CD4-positive, CD25-positive, alpha-beta regulatory T cell (primary cell): ENCODE measurements at places on chromosomes 5 and 9. TPM values are rescaled to one million over a fixed set of nuclear protein-coding genes. Genes with fewer than 3 reads are reported as not detected.

DNA sequence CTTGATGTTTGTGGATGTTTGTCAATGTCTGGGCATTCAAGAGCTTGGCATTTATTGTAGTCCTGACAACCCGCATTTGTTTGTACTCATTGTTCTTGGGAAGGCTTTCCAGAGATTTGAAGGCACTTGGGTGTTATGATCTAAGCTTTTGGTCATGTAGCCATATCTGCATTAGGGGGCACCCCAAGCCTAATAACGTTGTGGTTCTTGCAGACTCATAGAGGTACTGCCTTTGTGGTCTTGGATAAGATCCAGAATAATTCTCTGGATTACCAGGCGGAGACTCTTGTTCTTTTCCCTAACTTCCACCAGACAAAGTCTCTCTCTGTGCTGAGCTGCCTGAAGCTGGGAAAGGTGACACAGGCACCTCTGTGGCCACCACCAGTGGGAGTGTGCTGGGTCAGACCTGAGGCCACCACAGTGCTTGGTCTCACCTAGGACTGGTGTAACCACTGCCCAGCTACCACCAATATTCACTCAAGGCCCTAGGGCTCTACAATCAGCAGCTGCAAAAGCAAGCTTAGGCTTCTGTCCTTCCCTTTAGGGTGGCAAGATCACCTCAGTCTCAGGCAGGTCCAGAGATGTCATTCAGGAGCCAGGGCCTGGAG, 144.4 kb upstream of the TAS2R1 start:
- H3K36me3 ChIP-seq: no peaks in the 10 kb centered on the region
- no peaks in the 10 kb centered on the region for H3K4me1 ChIP-seq
- H3K27me3 ChIP-seq: no peaks in the 10 kb centered on the region
- DNase-seq: no peak

- H3K27me3 ChIP-seq: no peaks in the 10 kb centered on the region
These were observed 13.8 kb downstream of the TXNDC8 start for GRCh38 chr9:110323818-110324217.

- no peaks in the 10 kb centered on the region for H3K36me3 ChIP-seq
- H3K27me3 ChIP-seq: no peaks in the 10 kb centered on the region
- no peak overlapping the region for H3K27ac ChIP-seq
- H3K4me1 ChIP-seq: no peaks in the 10 kb centered on the region
These were observed 35.2 kb upstream of the CAST start for GRCh38 chr5:96626956-96627355.

DNA sequence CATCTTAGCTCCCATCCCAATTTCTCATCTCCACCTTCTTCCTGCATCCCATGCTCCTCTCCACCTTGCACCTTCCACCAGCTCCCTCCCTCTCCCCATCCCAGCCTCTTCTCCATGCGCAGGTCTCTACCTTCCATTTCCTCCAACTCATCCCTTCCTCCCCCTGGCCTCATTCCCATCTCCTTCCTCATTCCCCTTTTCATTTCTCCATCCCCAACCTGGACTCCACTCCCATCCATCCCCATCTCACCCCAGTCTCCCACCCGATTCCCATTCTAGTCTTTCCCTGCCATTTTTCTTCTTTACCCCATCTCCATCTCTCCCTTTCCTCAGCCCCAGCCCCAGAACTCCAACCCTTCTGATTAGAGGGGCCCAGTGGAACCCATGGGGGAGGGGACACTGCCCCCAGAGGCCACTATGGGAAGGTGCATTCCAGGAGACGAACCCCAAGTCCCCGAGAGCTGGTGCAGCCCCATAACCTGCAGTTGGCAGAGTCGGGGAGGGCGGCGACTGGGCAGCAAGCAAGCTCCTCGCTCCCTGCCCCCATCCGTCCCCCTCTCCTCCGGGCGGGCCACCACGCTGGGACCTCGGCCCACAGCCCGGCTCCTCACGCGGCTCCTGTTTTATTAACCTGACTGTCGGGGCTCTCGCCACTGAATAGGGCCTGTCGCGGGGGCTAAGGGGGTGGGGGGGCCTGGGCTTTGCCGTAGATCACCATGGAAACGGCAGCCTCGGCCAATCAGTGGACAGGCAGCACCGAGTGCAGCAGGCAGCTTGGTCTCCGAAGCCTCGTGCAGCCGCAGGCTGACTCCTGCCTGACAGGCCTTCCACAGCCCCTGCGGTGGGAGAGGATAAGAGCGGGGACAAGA, 66.7 kb downstream of the PCDH1 start:
- DNase-seq: peak; percentile 22
- H3K36me3 ChIP-seq: no peaks in the 10 kb centered on the region
- peaks cover 13% of the 10 kb centered on the region for H3K27me3 ChIP-seq
- peaks cover 4% of the 10 kb centered on the region for H3K4me1 ChIP-seq
- no peak overlapping the region for H3K27ac ChIP-seq

- no peak overlapping the region for H3K4me3 ChIP-seq
- H3K27me3 ChIP-seq: no peaks in the 10 kb centered on the region
- H3K36me3 ChIP-seq: no peaks in the 10 kb centered on the region
- DNase-seq: no peak
- H3K4me1 ChIP-seq: no peaks in the 10 kb centered on the region
These were observed 163.2 kb downstream of the HCN1 start for GRCh38 chr5:45532826-45533624.

DNA sequence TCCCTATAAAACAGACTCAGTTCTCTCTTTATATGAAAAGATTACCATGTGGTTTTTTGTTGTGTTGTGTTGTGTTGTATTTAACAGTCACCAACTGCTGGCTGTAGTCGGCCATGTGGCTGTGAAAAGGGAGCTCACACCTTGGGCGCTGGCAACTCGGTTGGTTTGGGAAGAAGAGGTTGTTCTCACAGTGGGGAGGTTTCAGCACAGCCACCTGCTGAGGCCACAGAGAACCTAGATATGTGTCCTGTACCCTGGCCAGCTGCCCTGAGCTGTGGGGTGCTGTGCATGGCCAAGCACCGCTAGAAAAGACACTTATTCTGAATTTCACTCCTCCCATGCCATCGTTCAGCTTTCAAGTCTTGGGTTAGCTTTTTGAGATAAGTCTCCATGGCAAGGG, 58.8 kb downstream of the SYK start:
- H3K4me3 ChIP-seq: no peak overlapping the region

DNA sequence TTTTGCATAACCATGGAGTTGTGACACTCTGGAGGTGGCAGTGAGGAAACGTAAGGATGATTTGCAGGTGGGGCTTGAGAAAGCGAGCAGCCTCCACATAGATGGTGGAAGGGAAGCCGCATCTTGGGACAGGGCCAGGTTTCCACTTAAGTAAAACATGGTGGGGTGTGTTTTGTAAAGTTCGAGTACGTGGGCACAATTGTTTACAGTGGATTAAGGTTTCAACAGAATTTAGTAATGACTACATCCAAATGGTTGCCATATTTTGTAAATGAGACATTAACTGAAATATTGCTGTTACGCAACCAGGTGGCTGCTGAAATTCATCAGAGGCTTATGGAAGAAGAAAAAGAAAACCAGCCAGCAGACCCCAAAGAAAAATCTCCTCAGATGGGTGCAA, 85.4 kb upstream of the IL7R start:
- peaks cover 3% of the 10 kb centered on the region for H3K27me3 ChIP-seq
- H3K27ac ChIP-seq: no peak overlapping the region
- no peak overlapping the region for H3K4me3 ChIP-seq
- DNase-seq: no peak

DNA sequence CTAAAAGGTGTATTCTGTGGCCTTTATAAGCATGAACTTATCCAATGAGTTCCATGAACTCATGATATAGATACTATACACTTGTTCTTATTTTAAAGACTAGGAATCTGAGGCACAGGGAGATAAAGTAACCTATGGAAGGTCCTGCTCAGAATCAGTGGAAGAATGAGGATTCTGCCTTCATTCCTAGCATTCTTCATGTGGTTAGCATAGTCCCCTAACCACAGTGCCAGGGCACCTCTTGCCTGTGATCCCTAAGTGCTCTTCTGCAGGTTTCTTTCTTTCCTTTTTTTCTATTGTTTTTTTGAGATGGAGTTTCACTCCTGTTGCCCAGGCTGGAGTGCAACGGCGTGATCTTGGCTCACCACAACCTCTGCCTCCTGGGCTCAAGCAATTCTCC, 174.1 kb downstream of the C9orf152 start:
- no peaks in the 10 kb centered on the region for H3K27me3 ChIP-seq
- H3K4me1 ChIP-seq: peaks cover 18% of the 10 kb centered on the region
- H3K27ac ChIP-seq: no peak overlapping the region
- no peaks in the 10 kb centered on the region for H3K36me3 ChIP-seq

DNA sequence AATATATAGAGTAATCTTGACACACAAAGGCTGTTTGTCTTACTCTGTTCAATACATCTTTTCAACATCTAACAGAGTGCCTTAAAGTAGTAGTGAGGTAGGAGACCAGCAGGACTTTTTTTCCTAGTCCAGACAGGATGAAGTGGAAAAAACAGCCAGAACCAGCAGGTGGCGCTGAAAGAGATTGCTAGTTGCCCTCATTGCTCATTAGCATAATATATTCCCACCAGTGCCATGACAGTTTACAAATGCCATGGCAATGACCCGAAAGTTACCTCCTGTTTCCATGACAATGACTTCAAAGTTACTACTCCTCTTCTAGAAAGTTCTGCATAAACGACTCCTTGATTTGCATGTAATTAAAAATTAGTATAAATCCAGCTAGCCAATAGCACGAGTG, 387.4 kb downstream of the ACTL7B start:
- no peaks in the 10 kb centered on the region for H3K4me1 ChIP-seq
- H3K27ac ChIP-seq: no peak overlapping the region
- no peaks in the 10 kb centered on the region for H3K36me3 ChIP-seq
- no peaks in the 10 kb centered on the region for H3K27me3 ChIP-seq
- H3K4me3 ChIP-seq: no peak overlapping the region

GRCh38 chr5:24161559-24161958, 483.2 kb downstream of the CDH10 start:
- no peak overlapping the region for H3K4me3 ChIP-seq
- H3K27me3 ChIP-seq: no peaks in the 10 kb centered on the region
- H3K4me1 ChIP-seq: no peaks in the 10 kb centered on the region
- no peak for DNase-seq
- no peaks in the 10 kb centered on the region for H3K36me3 ChIP-seq

- no peak overlapping the region for H3K4me3 ChIP-seq
- DNase-seq: no peak
- no peaks in the 10 kb centered on the region for H3K4me1 ChIP-seq
- no peak overlapping the region for H3K27ac ChIP-seq
These were observed 151.0 kb upstream of the SLC24A2 start for GRCh38 chr9:19939734-19940278.

- no peak for DNase-seq
- H3K27me3 ChIP-seq: no peaks in the 10 kb centered on the region
- no peaks in the 10 kb centered on the region for H3K4me1 ChIP-seq
- H3K36me3 ChIP-seq: no peaks in the 10 kb centered on the region
These were observed 397.8 kb downstream of the MED10 start for GRCh38 chr5:5980538-5980895.

DNA sequence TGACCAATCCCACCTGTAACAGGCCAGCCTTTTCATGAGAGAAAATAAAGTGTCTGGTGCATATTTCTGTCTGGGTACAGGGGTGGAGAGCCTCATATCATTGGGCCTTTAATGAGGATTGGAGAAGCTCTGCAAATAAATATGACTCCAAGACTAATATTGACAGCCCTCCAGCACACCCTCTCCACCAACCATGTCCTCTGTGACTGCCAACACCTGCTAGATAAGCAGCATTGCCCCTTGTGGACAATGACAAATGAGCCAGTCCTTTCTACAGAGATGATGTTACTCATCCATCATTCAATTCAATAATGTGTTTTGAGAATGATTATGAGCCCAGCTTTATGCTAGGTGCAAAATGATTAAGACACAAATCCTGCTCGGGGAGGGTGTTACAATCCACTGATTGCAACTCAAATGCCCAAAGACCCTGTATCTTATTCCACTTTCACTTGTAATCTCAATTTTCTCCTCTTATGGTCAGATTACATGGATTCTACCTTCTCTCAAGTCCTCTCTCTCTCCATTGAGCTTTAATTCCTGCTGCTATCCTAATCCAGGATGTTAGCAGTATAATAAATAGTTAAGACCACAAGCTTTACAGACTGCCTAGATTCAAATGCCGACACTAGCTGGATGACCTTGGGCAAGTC, 2.1 kb upstream of the GFRA3 start:
- H3K27ac ChIP-seq: no peak overlapping the region
- peaks cover 12% of the 10 kb centered on the region for H3K27me3 ChIP-seq
- H3K4me1 ChIP-seq: no peaks in the 10 kb centered on the region
- H3K36me3 ChIP-seq: no peaks in the 10 kb centered on the region
- no peak overlapping the region for H3K4me3 ChIP-seq

DNA sequence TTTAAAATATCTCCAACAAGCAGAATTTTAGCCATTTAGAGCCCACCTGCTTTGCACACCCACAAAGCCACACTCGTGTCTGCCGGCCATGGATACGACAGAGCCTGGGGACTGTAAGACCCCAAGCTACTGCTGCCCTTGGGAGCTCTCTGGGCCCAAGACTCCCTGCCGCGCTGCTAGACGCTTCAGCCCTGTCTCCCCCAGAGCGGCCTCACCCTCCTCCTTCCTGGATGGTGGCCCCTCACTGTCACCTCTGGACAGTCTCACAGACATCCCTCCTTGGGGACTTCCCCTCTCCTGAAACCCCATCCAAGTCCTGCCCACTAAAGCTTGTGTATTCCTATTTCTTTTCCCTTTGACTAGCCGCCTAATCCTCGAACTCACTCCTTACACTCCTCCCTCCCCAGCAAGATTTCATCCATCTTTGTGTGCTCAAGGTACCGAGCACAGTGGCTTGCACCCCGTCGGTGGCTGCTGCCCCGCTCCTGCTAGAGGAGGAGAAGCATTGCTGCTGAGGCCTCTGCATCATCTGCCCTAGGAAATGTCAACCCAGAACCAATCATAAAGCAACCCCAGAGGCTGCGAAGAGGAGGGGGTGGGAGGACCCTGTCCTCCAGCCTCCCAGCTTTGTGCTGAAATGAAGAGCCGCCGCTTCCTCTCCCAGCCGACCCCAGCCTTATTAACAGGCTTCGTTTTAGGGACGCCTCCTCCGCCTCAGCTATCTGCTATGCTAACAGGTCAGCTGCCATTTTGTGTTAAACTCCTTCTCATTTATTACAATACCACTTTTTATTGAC, 71.2 kb downstream of the CFAP77 start:
- no peaks in the 10 kb centered on the region for H3K4me1 ChIP-seq
- no peak overlapping the region for H3K27ac ChIP-seq
- no peak for DNase-seq
- H3K4me3 ChIP-seq: no peak overlapping the region
- no peaks in the 10 kb centered on the region for H3K36me3 ChIP-seq
- H3K27me3 ChIP-seq: peaks cover 3% of the 10 kb centered on the region

DNA sequence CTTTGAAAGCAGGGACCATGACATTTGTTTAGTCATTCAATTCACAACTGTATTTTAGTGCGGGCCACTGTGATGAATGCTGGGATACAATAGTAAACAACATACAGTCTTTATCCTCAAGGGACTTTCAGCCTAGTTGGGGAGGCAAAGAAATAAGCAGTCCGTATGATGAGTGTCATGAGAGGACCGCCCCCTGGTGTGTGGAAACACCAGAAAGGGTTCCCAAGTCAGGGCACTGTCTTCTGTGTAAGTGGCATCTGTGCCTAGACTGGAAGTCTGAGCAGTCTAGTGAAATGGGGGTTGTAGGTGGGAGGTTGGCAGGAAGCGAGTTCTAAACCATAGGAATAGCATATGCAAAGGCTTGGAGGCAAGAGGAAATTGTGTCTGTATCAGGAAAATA, 6.8 kb downstream of the C9orf43 start:
- no peaks in the 10 kb centered on the region for H3K27me3 ChIP-seq
- no peak overlapping the region for H3K27ac ChIP-seq
- H3K4me3 ChIP-seq: no peak overlapping the region
- DNase-seq: no peak
- no peaks in the 10 kb centered on the region for H3K36me3 ChIP-seq

FOXI1 gene
- not detected for total RNA-seq

PPP2R2B gene
- total RNA-seq: 16.7 TPM

CPEB4 gene
- total RNA-seq: 42.7 TPM

S1PR3 gene
- not detected for total RNA-seq

DAPK1 gene
- total RNA-seq: 3.5 TPM
